ENCODE measurements at places on chromosomes 3 and 15. TPM values are rescaled to one million over a fixed set of nuclear protein-coding genes. Genes with fewer than 3 reads are reported as not detected.

DNA sequence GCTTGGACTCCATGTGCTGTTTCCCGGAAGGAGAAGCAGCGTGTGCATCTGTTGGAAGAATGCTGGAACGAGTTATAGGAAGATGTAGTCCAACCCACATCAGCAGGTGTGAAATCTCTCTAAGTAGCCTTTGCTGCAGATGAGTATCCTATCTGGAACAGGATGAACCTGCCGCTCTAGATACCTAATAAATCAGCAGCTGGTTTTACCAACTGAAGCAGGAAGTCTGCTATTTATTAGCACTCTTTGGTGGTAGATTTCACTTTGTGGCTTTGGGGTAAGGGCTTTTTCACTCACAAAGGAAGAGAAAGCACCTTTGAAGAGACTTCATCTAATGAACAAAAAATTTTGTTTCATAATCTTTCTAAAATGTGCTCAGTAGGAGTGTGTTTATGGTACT is 66.4 kb downstream of the DCUN1D1 start:
- DNase-seq: no peak

ZNF620 gene
- total RNA-seq: 0.99 TPM

DNA sequence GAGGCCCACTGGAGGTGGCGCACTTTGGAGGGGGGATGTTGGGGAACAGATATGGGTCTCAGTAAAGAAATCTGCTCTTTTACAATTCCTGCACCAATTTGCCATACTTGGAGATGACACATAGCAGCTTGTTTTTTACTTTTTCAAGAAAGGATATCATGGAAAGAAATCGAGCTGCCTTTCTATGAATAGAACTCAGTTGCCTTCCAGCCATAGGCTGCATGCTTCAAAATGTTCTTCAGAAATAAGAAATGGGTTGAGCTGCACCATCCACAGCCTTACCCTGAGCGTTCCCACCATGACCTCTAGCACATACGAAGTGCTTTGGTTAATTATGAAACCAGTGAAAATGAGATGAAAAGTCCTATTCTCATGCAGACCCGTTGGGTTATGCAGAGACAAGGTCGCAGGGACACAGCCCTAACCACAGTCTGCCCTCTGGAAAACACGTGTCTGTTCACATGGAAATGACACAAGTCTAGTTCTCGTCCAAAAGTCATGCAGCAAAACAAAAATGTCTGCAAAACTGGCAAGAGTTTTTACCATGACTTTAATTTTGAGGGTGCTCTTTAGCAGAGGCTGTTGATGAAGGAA is 36.3 kb downstream of the NGRN start:
- DNase-seq: no peak

ATP13A4 gene
- not detected for total RNA-seq

- DNase-seq: peak; percentile 72
Observed at GRCh38 chr15:88484682-88485331, 17.3 kb downstream of the MRPS11 start.

DNA sequence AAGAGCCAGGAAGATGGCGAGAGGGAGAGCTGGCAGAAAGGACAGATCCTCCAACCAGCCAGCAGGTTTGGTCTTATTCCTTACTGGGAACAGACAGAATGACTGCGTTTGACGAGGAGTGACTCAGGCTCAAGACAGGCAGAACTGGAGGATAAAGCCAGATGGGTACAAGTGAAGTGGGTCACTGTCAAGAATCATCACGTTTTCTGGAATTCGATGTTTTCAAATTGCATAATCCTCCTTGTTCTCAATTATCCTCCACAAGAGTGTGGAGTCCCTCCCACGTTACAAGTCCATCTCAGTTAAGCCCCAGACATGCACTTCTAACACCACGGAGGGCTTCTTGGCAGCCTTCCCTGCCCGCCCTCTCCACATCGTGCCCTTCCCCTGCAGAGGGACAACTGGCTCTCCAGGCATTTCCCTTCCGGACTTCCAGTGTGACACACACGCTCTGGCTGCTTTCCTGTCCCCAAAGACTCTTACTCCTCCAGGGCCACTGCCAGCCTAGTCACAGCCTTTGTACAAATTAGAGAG is 183.1 kb downstream of the CHST2 start:
- DNase-seq: peak; percentile 64

Data from fibroblast of the aortic adventitia (primary cell).